Fibroblast of pulmonary artery (primary cell): ENCODE measurements at places on chromosomes 3 and 15.

- DNase-seq: peak; percentile 6
These were observed 341.4 kb downstream of the OTOL1 start for GRCh38 chr3:161838021-161838420.

DNA sequence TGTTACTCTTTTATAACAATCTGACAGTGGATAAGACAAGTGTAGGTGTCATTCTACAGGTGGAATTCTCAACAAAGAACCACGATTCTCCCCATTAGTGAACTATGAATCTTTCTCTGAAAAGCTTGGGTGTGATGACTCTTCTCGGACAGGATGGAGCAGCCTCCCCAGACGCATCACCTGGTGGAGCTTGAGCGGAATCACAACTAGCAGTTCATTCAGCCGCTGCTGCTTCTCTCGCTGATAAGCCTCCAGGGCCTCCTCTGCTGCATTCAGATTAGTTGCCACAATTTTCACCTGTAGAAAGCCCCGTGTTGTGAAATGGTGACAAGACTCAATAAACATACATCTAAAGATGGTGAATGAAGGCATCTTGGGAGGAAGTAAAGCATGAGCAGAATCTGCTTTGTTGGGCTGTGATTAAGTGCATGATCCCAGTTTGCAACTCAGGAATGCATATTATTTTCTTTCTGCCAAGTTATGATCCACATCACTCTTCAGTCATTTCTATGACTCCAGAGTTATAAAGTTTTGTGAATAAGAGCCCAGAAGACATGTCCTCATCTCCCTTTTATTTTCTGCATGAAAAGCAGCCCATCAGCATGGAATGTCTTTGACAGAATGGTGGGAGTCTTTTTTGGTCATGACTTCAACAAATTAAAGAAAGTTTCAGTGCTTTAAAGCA, 93.6 kb downstream of the BOC start:
- DNase-seq: peak; percentile 8

DNA sequence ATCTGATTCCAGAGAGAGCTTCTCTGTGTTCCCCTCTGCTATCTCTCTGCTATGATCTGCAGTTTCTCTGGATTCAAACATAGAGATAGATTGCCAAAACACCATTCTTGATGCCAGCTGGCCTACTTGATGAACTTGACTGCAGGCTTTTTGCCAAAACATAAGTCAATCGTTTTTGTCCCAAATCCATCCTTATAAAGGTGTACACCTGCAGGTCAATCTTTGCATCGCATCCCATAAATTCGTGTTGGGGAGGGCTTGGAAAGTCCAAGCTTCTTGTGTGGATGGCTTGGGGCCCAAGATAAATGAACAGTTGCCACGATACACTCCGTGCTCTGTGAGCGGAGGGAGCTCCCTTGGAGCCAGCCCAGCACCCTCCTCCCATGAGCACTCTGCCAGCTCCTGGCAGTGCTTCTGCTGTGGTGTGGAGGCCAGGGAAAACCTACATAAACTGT, 2.7 kb downstream of the CERS3 start:
- no peak for DNase-seq

DNA sequence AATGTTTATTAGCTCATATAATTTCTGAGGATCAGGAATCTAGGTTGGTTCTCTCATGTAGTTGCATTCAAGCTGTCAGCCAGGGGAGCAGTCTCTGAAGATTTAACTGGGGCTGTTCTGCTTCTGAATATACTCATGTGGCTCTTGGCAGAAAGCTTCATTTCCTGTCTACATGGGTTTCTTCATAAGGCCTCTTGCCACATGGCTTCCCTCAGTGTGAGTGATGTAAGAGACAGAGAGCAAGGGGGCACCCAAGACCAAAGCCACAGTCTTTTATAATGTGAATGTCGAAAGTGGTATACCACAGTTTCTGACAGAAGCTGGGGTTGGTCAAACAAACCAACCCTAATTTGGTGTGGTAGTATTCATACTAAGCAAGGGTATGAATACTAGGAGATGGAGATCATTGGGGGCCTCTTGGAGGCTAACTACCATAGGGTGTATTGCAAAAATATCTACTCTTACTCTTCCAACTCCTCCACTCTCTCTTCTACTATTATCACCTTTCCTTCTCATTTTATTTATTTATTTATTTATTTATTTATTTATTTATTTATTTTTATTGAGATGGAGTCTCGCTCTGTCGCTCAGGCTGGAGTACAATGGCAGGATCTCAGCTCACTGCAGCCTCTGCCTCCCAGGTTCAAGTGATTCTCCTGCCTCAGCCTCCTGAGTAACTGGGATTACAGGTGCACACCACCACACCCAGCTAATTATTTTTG, 123.8 kb downstream of the B3GALNT1 start:
- peak; percentile 51 for DNase-seq

DNA sequence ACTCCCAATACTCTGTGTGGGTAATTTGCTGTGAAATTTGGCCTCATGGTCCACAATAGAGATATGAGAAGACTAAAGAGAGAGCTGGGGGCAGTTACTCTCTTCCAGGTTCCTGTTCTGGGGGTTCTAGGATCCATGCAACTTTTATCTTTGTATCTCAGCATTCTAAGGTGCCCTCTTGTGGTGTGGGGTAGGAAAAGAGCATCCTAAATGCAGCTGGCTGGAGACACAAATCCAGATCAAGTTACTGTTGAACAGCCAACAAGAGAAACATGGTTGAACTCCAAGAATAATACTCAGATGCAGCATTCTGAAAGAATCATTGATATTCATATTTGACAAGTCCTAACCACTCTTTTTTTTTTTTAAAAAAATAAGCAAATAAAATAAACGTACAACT, 238.2 kb downstream of the GREM1 start:
- DNase-seq: peak; percentile 84
